RPMI8226 (cell line): ENCODE measurements at places on chromosomes 5 and 9.

DNA sequence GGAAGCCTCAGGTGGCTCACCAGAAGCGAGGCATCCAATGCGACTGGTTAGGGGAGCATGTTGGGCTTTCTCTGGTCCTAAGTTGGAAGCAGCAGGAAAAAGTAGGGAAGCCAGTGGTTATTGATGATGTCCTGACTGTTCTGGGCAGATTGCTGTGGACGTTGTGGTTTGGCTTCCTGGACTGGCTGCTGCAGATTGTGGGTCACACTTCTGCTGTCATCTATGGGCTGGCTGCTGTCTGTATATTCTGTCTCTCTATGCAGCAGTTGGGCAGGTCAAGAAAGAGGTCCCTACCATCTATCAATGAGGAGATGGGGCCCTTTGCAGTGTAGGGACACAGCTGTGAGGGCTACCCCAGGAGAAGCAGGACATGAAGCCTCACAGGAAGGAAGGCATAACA, 13.5 kb upstream of the MARCHF6 start:
- no peak for DNase-seq

GRCh38 chr9:20319641-20320337, 302.5 kb downstream of the MLLT3 start:
- no peak for DNase-seq

DNA sequence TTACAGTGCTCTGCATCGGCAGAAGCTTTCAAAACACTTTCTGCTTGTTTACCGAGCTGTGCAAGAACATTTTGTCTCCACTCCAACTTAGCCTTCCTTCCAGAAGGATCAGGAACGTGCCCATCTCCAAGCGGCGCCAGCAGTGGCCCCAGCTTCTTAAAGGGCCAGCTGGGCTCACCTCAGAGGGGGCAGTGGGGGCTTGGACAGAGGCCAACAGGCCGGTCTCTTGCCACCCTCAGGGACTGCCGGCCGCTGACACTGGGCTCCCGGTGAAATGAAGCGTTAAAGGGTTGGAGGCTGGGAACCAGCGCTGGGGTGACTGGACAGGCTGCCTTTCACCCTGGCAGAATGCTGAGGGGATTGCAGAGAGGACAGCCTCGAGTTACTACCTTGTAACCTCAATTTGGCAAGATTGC, 67.0 kb upstream of the RNU6ATAC start:
- DNase-seq, result no peak

GRCh38 chr9:87179553-87180340, 232.4 kb upstream of the GAS1 start:
- no peak for DNase-seq
